ENCODE measurements at places on chromosomes 1 and 21.

GRCh38 chr1:171017426-171017825 lies 73.3 kb upstream of the FMO3 start:
- no peak for DNase-seq

- no peak for DNase-seq
Measured at GRCh38 chr1:61427510-61427909, 297.4 kb downstream of the TM2D1 start.

GRCh38 chr1:214101246-214101645 lies 113.5 kb downstream of the PROX1 start:
- DNase-seq, result no peak

DNA sequence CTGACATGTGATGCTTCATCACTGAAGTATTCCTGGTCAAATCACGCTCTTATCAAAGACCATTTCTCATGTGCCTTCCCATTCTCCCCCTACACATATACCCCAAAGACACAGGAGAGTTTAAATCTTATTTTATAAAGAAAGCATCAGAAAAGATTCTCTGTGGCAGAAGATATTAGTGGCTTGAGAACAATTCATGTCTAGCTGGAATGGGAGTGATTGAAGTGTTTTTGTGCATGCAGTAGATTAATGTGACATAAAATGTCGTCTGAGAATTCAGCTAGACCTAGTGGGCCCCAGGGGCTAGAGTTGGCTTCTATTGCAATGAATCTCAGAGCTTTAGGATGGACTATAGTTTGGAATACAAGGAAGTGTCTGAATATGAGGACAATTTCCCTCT lies 163.9 kb downstream of the HUNK start:
- no peak for DNase-seq

DNA sequence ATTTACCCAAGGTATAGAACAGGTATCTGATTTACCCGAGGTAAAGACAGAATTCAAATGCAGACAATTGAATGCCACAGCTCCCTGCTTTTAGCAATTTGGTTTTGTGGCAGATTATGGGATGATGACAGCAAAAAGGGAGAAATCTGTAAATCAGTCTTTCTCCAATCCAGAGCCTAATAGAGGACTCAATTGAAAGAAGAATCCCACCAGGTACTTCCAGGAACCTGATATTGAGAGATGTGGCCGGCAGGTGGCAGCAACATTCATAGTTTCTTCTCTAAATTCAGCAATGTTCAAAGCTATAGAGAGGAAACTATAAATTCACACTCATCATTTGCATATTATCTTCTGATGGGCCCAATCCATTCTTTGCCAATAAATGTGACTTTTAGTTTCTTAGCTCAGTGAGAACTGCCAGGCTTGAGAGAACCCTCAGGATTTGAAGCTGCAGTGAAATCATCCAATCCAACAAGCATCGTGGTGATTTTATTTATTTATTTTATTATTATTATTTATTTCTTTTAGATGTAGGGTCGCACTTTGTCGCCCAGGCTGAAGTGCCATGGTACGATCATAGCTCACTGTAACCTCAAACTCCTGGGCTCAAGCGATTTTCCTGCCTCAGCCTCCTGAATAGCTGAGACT lies 9.8 kb upstream of the PHACTR4 start:
- DNase-seq, result peak; percentile 70

- DNase-seq, result no peak
Measured at GRCh38 chr1:27598902-27599528, 4.9 kb downstream of the AHDC1 start.

DNA sequence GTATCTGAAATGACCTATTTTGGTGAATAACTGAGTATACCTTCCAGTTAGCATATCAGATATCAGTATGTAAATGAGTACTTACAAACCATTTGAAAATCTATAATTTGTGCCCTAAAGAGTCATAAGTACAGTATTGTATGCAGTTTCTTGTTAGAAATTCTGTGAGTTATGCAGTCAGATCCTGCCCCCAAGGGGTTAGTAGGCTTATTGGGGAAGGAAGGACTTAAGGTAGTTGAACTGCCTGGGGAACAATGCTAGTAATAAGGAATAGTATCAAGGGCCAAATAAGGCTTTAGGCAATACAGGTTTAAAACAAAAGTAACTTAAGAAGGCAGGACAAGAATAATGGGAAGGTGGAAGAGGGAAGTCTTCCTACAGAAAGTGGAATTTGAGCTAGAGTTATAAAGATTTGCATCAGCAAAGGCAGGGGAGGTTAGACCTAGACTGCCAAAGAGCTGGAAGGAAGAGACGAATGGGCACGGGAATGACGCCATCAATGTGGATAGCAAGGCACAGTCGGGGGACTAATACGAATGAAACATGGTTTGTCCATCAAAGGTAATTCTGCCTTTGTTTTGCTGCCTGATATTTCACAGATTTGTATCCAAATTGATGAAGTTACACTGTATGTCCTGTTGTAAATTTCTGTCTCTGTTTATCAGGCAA lies 182.9 kb upstream of the DPYD start:
- DNase-seq, result no peak

DNA sequence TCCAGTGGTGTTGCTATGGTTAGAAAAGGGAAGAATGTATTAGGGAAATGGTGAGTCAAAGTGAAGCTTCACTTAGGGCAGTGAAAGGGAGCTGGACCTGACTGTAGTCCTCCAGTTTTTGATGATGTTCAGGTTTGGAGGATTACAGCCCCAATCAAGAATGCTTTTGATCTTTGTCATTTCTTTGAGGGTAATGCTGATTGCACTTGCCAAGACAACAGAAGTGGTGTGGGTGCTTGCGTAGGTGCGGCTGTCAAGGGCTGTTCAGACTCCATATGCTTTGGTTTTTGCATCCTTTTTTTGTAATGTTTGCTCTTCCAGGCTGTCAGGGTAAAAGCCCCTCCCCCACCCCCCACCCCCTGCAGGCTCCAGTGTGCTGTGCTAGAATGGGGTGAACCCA lies 38.9 kb downstream of the HHAT start:
- no peak for DNase-seq

GRCh38 chr1:200856716-200857357 lies 15.9 kb upstream of the GPR25 start:
- DNase-seq, result no peak

DNA sequence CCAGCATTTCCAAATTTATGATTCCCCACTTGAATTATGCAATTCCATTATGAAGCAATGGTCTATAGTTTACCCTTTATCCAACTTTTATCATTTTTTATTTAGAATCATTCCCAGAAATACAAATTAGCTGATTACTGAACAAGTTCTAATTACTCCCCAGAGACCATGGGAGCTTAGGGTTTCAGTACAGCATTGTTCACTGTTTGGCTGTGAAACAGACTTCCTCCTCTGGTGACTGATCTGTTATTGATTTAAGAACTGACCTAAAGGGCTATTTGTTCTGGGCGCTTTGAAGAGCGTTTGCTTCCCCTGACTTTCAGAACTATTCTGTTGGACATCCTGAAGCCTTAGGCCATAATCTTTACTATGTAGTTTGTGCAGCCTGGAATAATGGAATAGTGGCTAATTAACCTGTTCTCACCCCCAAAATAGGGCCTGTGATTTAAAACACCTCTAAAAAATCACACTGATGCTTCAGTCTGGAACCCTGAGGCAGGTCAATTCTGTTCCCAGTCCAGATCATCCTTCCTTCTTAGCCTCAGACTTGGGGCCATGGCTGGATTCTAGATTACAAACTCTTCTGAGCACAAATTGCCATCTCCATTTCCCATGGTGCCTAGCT lies 58.7 kb downstream of the ALG14 start:
- no peak for DNase-seq

DNA sequence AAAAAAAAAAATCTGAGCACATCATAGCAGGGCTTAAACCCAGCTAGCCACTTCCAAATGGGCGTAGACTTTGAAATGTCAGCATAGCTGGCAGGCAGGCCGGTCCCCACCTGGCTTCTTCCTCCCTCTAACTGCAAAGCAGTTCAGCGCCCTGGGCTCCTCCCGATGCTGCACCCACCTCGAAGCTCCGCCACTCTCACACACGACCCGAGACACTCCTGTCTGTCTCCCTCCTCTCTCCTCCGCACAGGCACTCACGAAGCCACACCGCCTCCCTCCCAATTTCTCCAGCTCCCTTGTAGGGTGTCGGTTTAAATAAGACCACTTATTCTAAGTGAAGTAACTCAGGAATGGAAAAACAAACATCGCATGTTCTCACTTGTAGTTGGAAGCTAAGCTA lies 301.3 kb downstream of the NPHP4 start:
- DNase-seq, result no peak

- DNase-seq, result no peak
Measured at GRCh38 chr1:69587391-69587790, 19.7 kb downstream of the LRRC7 start.

DNA sequence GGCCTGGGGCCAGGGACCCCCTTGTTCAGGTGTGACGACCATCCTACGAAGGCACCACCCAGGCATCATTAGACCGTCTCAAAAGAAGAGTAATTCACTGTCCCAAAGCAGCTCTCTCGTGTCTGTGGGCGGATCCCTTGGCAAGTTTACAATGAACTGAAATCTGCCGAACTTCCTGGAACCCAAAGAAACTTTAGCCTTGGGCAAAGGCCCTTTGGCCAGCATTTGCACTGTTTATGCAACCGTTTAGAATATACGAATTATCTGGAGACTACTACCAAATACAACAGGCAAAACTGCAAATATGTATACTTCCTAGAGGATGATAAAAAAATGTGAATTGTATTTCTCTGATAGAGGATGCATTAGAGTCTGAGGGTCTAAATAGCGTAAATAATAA lies 1.4 kb upstream of the SOD1 start:
- no peak for DNase-seq

DNA sequence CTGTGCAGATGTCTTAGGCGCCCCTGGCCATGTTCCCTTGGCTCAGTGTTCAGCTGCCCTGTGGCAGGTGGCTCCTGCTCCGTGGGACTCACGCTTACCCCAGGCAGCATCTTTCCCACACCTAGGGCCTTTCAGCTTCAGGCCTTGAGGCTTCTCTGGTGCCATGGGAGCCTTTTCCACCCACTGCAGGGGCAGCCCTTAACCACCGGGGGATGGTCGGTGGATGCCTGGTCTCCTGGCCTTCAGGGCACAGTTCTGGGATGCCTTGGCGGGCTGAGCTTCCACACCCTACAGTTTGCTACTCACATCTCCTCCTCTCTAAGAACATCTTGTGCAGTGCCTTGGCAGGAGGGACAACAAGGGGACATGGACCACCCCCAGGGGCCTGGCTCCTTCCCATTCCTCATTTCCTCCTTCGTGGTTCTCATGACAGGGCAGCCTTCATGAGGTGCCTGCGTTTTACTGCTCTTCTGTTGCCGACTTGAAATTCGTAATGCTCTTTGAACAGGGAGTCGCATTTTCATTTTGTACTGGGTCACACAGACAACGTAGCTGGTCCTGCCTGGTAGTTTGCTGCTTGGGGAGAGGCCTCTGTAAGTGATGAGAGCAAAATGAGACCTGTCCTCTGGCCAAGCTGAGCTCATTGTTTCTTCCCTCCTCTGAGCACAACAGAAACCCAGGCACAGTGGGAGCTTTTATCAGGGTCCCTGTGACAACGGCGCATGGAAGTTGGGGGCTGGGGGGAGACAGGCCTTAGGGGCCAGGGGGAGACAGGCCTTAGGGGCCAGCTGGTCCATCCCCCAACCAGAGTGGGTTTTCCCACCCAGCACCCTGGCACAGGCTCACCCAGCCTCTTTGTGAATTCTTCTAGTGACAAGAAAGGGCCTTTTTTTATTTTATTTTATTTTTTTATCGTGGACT lies 62.0 kb upstream of the NEK2 start:
- DNase-seq, result no peak

- DNase-seq, result no peak
Measured at GRCh38 chr1:185453496-185454192, 136.6 kb upstream of the IVNS1ABP start.

DNA sequence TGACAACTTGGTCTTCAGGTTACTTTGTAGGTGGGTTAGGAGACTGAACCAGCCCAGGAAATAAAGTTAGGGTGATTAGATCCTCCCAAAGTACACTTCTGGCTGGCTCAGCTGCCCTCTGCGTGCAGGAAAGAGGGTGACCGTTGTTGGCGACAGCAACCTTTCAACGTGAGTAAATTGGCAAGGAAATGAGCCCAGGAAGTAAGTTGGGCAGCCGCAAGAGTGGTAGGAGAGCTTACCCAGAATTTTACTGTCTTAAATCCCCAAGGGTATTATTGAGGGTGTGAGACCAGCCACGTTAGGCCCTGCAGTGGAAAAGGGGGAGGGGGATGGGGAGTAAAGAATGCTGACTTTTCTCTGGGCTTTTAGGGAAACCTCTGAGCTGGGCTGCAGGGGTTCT lies 1.6 kb downstream of the TENT5C start:
- DNase-seq, result no peak

DNA sequence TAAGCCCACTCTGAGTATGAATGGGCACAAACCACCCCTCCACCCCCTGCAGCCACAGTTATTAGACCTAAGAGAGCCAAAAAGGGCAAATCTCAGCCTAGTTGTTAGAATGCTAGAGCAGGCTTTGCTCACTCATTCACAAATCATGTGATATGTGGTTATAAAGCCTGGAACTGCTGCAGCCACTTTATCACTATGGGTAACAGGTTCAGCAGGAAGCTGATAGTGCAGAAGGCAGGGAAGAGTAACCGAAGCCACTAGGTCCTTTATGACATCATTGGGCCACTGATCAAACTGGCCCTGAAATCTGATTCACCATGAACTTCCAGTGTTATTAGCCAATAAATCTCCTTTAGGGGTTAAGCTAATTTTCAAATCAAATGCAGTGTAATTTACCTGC lies 134.7 kb downstream of the GRIK1 start:
- DNase-seq, result no peak

DNA sequence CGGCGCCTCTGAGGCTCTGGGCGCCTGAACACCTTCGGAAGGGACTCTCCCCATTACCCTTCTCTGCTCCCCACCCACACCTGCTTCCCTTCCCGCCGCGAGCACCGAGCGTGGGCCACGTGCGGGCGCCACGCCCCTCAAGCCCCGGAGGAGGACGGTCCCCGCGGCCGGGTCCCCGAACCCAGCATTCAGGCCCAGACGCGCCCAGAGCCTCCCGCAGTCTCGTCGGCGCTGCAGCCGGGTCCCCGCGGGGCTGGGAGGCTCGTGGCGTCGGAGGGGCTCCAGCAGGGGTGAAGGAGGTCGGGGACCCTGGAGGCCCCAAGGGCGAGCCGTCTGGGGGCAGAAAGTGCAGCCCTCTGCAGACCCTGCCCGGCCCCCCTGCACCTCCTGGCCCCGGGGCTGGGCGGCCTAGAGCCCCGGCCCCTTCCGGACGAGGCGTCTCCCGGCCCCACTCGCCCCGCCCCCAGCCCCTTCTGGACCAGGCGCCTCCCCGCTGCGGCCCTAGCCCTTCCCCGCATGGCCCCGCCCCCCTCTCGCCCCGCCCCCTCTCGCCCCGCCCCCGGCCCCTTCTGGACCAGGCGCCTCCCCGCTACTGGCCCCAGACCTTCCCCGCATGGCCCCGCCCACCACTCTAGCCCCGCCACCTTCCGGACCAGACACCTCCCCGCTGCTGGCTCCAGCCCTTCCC lies 378 bp upstream of the SMIM1 start:
- peak; percentile 18 for DNase-seq

DNA sequence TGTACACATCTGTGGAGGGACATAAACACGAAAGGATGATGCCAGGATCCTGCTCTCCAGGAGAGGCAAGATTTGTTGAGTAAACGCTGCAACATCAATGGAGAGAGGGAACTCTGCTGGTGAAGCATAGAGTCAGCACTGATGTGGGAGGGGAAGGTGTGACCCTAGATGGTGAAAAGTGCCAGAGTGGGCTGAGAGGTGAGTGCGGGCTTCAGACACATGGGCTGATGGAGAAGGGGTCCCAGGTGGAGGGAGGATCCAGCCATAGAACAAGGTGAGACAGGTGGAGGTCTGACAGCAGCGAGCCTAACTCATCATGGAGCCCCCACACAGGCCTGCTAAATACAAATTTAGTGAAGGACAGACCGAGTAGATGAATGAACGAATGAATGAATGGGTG lies 9.7 kb downstream of the RD3 start:
- DNase-seq, result no peak

Data from SK-N-MC (cell line).